Stimulated activated CD8-positive, alpha-beta memory T cell treated with anti-CD3 and anti-CD28 coated beads, Interleukin-2, amount 100 ng/mL, for 1 hour (primary cell): ENCODE measurements at places on chromosomes 4 and X.

DNA sequence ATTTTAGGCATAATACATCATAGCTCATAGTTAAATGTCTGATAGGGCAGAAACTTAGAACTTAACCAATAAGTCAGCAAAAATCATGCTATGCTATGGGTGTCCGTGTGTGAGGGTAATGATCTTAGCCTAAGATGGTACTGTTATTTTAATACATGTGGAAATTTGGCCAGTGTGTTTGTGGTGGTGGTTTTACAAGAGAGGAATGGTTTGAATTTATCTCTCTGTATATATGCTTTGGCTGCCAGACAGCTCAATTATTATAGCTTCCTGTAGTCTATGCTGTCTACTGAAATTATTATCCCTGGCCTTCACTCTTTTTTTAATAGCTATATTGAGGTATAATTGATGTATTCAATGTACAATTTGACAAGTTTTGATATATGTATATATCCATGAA is 21.3 kb downstream of the ZNF330 start:
- no peak for DNase-seq

DNA sequence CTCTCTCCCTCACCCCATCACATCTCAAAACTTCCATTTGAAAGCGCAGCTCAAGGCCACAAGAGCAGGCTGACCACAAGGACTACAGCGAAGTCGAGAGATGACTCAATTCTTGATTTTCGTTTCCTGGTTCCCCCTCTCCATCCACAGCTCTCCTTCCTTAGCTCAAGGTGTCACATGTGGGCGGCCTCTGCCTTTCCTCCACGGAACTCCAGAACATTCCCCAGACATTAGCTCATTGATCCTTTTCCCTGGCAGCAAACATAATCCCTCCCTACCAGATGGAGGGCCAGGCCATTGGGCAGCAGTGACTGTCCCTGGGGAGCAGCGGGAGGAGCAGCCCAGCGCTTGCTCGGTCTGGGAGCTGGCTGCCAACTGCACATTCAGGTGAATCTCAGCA is 56.3 kb downstream of the CCDC149 start:
- DNase-seq, result no peak

- DNase-seq, result no peak
Observed at GRCh38 chr4:52098618-52099017, 47.5 kb downstream of the SPATA18 start.

GRCh38 chr4:151012820-151013219 is 2.3 kb downstream of the LRBA start:
- DNase-seq, result no peak

GRCh38 chrX:85882601-85883000 is 164.8 kb downstream of the CHM start:
- no peak for DNase-seq

- no peak for DNase-seq
Observed at GRCh38 chr4:24321616-24322015, 262.7 kb downstream of the DHX15 start.

DNA sequence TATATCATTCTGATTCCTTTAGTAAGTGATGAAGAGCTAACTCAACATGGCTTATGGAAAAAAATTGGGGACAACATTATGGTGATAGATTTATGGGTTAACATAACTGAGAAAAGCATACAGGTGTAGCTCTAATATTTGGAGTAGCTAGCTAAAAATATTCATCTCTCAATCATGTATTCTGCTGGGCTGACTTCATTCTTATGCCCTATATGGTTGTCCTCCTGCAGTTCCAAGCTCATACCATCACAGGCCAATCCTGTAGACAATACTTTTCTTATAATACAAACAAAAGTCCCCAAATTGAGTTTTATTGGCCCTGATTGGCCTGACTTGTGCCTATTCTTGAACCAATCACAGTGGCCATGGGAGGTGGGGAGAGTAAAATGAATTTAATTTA is 6.7 kb upstream of the FAM241A start:
- DNase-seq, result no peak

DNA sequence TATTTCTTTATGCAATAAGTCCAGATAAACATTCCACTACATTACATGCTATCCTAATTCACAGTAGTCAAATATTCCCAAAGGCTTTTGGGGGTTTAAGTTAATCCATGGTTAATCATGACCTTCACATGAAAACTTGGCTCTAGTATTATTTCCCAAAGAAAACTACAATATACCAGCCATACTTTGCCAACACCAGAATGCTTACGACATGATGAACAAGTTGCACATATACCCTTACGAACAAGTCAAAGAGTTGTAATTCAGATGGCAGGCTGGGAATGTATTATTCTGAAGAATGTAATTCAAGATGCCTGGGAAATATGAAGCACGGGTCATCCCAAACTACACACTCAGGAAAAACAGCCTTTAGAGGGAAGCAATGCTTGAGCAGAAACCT is 499.6 kb downstream of the PPARGC1A start:
- no peak for DNase-seq

DNA sequence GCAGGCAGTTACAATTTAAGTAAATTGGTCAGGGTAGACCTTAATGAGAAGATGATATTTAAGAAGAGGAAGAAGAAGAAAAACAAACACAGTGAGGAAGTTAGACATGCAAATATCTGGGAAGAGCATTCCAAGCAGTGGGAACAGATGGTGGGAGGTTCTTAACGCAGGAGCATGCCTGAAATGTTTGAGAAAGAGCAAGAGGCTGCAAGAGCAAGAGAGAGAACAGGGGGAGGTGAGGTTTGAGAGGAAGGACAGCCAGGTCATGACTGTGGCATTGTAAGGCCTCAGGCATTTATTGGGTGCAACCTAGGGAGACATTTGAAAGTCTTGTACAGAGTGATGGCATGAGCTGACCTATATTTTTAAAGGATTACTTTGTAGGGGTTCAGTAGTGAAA is 136.0 kb downstream of the UGT8 start:
- no peak for DNase-seq

DNA sequence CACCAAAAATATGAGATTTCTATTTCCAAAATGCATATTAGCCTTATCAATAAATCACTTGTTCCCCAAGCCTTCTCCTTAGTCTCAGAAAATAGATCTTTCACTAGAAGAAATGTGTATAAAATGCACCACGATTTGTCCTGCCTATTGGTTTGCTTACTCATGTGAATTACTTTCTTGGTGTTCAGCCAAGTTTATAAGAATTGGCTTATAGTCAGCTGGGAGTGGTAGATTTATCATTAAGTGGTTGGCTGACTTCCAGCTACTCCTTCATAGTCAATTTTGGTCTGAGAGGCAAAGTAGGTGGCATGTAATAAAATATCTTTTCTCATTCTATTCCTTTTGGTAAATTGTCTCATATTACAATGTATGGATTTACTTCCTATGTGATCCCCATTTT is 1.3 kb downstream of the SULT1E1 start:
- DNase-seq, result no peak

DNA sequence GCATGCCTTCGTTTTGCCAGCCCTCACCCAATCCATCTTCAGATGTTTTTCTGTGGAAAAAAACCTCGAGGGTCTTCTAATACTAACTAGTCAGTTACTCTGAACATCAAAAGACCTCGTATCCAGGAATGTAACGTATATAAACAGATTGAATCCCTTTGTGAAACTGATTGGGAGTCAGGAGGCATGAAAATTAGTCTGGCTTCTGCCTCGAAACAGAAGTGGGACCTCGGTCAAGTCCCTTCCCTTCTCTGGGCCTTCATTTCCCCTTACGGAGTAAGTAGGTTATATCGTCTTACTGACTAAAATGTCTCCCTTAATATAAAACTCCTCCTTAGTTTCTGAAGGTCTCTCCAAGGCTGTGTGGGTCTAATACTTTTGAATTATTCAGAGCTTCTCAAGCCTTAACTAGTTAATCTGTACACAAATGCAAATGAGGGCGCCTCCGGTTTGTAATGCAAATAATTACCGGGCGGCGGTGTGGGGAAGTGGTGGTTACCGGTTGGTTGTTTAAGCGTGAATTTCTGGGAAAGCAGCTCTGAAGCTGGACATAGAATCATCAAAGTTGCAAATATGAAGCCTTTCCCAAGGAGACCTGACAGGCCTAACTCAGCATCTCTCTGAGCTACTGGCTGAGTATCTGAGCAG is 11.4 kb upstream of the NKRF start:
- DNase-seq, result no peak

GRCh38 chr4:149718500-149718899 is 97.1 kb downstream of the IQCM start:
- no peak for DNase-seq

DNA sequence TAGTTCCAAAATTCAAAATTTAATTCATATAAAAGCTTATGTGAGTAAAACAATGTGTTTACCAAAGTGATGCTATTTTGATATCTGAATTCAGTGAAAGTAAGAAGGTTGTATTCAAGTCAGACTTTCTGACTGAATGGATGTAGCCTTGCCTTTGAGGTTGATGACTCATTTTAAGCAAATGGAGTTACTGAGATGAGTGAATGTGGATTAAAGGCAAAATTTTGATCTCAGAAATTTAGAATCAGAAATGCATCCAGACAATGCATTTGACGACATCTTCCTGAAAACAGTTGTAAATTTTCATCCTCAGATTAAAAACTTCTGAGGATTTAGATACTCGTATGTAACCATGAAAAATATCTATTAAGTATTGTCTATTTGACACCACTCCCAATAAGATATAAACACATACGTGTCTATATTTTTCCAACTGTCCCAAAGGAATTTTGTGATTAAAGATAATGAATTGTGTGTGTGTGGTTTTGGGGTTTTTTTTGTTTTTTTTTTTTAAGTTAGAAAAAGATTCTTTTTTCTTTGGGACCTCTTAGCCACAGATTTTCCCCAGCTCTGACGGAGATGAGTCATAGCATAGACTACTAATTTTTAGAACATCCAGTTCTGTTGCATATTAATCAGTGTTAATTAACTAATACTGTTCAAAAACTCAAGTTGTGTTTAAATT is 34.4 kb downstream of the NFKB1 start:
- DNase-seq, result no peak

DNA sequence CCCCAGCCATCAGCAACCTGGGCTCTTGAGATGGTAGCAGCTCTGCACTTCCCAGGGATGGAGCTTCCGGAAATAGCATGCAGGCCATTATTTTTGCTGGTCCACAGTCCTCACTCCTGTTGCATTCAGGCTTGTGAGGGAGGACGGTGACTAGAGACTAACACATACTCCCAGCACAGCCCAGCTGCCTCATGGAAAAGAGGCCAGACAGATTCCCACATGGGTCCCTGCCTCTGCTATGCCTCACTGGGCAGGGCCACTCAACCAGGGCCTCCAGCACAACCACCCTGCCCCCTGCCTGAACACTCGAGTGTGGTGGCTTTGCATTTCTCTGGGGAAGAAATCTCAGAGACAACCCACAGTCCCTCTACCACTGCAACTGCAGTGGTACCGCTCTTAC is 1195.1 kb downstream of the PCDH18 start:
- no peak for DNase-seq

DNA sequence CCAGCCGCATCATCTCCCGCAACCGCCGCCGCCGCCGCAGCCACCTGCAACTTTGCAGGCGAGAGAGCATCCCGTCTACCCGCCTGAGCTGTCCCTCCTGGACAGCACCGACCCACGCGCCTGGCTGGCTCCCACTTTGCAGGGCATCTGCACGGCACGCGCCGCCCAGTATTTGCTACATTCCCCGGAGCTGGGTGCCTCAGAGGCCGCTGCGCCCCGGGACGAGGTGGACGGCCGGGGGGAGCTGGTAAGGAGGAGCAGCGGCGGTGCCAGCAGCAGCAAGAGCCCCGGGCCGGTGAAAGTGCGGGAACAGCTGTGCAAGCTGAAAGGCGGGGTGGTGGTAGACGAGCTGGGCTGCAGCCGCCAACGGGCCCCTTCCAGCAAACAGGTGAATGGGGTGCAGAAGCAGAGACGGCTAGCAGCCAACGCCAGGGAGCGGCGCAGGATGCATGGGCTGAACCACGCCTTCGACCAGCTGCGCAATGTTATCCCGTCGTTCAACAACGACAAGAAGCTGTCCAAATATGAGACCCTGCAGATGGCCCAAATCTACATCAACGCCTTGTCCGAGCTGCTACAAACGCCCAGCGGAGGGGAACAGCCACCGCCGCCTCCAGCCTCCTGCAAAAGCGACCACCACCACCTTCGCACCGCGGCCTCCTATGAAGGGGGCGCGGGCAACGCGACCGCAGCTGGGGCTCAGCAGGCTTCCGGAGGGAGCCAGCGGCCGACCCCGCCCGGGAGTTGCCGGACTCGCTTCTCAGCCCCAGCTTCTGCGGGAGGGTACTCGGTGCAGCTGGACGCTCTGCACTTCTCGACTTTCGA is 654 bp downstream of the ATOH1 start:
- DNase-seq, result no peak

DNA sequence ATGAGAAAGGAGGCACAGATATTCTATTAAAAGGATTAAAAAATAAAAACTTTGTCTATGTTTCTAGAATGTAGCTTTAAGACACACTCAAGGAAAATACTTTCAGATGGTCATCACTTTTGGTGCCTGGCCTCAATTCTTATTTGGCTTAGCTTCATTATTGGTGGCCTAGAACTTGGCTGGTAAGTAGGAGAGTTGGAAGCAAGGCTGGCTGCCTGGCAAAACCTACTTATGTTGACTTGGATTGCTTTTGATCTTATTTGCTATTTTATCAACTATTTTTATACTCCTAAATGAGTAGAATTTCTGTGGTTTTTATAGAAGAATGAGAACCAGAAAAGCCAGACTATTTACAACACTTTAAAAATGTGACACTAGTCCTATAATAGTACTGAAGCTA is 35.3 kb upstream of the JADE3 start:
- DNase-seq, result no peak

DNA sequence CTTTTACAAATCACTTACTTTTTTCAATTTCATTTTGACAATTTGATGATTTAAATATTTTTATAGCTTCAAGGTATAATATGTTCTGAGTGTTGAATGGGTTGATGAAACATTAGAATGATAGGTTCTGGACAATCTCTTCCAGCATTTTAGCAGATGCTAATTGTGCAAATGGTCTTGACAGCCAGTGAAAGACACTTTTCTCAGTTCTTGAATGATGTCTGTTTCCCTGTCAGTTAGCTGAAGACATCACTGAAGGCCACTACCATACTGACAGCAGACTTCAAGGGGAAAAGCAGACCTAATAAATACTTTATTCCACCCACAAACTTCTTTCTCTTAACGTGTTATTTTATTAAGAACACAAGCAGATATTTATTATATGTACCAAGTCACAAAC is 498.6 kb downstream of the GRXCR1 start:
- DNase-seq, result no peak

- no peak for DNase-seq
Observed at GRCh38 chr4:97548943-97549583, 594.2 kb downstream of the STPG2 start.
